ENCODE measurements at places on chromosomes 6 and 20.
A peak's percentile ranks its signal among the peaks of the same experiment; 100 is the strongest.

GRCh38 chr20:51584737-51585136, 42.2 kb upstream of the NFATC2 start:
- DNase-seq, result no peak

GRCh38 chr20:35015863-35016193, 60.2 kb downstream of the MYH7B start:
- DNase-seq, result no peak

DNA sequence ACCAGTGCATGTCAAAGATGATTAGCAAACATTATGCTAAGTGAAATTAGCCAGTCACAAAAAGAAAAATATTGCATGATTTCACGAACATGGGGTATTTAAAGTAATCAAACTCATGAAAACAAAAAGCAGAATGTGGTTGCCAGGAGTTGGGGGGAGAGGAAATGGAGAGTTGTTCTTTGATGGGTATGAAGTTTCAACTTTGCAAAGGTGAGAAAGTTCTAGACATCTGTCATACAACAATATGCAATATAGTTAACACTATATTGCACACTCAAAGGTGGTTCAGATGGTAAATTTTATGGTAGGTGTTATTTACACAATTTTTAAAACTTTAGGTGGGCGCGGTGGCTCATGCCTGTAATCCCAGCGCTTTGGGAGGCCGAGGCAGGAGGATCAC, 13.4 kb upstream of the GCNT2 start:
- DNase-seq, result no peak

- no peak for DNase-seq
Measured at GRCh38 chr6:75166236-75166635, 39.6 kb downstream of the COL12A1 start.

DNA sequence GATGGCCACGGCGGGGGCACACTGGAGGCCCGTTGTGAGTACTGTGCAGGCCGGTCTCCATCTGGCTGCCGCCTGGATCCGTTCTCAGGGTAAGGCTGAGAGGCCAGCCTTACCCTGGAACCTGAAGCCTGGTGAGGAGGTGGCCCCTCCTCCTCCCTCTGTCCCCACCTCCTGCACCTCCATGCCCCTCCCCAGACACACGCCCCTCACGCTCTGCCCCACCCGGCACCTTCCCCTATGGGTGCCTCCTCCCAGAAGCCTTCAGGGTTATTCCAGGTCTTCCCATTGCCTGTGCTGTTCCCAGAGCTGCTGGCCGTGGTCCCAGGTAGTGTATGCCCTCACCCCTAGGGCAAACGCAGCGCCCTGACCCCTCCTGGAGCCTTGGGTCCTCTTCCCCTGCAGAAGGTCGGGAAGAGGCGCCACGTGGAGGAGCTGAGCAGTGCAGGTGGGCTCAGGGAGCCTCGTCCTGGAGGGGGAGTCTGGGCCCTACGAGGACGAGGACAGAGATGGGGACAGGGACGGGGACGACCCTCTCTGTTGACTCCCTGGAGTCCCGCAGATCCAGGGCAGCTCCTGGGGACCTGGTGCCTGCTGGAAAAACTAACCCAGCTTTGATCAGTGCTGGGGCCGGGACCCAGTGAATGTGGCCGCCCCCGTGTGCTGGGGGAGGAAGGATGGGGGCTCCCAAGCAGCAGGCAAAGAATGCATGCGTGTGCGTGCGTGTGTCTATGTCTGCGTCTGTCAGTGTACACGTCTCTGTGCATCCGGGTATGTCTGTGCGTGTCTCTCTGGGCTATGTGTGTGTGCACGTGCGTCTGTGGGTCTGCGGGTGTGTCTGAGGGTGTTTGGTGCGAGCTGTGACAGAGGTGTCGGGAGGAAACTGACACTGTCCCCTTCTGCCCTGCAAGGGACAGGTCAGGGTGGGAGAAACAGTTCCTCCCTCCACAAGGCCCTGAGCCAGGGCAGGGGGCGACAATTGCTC, 8.2 kb upstream of the HRH3 start:
- DNase-seq, result no peak

- no peak for DNase-seq
Measured at GRCh38 chr6:33699739-33700138, 11.8 kb downstream of the UQCC2 start.

GRCh38 chr20:15107931-15108330, 770.5 kb upstream of the FLRT3 start:
- DNase-seq, result no peak

DNA sequence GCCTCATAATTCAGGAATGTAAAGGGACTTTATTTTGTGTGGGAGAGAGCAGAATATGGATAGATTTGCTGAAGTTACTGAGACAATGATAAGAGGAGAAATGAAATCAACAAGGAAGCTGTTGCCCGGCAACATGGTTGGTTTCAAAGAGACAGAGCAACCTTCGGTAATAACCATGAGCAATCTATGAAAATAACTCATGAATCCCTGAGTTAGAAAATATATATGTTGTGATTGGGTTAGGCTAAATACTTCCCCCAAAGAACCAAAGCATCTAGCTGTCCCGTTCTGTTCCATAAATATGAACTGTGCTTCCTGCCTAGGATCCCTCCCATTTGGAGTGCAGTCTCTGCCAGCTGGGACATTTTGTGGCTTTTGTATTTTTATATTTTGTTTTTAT, 23.1 kb downstream of the SERPINB1 start:
- DNase-seq, result no peak

- DNase-seq, result no peak
Measured at GRCh38 chr20:32294071-32294470, 16.6 kb downstream of the KIF3B start.

GRCh38 chr6:55866128-55866527, 9.3 kb downstream of the BMP5 start:
- DNase-seq, result no peak

DNA sequence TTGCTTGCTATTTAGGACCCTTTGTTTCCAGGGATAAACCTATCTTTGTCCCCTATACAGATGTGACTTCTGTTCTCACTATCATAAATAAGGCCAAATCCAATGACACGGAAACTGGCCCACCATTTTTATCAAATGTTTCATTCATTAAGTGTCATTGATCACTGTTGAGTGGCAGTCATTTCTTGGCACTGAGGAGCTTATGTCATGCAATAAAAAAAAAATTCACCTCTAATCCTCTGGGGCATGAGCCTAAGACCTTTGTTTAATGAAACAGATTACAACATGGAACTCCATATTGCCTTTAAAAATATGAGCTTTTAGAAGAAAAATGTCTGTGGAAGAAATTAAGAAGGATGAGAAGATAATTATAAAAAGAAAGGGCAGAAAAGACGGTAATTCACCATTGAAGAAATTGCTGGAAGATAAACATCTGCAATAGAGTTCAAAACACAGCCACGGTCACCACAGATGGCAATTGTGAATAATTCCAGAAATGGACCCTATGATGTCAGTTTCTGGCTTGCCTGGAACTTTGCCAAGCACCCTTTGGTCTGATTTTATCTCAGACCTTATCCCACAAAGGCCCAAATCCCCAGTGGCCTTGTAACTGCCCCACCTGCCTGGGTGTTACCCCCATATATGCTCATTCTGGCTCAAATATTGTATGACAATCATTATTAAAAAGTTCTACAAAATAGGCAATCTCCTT, 91.1 kb downstream of the DST start:
- no peak for DNase-seq

DNA sequence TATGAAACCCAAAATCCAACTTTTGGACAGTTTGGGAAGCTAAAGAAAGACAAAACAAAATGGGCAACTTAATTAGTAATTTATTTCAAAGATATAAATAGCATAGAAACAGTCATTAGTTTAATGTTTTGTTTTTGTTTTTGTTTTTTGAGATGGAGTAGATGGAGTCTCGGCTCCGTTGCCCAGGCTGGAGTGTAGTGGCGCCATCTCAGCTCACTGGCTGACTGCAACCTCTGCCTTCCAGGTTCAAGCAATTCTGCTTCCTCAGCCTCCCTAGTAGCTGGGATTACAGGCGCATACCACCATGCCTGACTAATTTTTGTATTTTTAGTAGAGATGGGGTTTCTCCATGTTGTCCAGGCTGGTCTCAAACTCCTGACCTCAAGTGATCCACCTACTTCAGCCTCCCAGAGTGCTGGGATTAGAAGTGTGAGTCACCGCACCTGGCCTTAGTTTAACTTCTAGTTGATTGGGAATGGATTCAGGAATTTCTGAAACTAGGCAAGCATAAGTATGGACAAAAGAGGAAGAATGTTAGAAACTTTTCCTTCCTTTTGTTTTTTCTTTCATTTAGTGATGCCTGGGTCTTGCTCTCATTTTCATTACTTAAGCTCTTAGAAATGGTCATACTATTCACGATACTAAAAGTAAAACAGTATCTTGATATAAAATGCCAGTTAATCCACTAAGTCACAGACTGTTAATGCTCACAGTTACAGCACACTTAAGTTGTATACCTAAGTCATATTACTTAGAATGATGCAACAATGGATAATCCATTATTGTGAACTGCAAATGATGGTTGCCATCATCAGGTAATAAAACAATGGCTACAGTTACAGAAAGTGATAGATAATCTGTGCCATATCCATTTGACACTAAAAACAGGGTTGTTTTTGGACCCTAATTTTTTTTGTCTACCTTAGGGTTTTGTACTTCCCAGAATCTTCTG, 8.2 kb downstream of the SENP6 start:
- DNase-seq, result no peak

DNA sequence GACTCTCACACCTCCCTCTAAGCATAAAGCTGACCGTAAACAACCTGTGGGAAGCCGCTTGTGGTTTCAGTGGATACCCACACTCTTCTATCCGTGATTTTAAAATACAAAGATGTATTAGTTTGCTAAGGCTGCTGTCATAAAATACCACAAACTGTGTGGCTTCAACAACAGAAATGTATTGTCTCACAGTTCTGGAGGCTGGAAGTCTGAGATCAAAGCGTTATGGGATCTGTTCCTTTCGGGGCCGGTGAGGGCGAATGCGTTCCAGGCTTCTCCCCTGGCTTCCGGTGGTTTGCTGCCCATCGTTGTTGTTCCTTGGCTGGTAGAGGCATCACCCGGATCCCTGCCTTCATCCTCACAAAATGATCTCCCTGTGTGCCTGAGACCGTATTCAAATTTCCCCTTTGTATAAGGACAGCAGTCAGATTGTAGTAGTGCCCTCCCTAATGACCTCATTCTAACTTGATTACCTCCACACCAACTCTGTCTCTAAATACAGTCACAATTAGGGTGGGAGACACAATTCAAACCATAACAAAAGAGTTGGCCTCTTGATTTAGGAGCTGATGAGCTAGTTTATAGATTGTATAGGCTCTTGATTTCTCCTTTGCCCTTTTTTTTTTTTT, 210.6 kb upstream of the SOX4 start:
- no peak for DNase-seq

DNA sequence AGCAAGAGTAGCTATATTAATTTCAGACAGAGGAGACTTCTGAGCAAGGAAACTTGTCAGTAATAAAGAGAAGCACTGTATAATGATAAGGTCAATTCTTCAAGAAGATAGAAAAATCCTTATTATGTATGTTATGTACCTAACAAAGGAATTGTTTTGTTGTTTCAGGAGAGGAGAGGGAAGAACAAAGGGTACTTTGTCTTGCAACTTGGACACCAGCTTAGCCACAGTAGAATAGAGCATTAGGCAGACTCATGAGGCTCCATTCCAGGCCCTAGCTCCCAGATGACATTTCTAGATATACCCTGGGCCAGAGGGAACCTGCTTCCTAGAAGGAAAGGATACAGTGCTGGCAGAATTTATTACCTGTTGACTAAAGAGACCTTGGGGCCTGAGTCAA, 6.5 kb upstream of the NUS1 start:
- DNase-seq, result no peak

DNA sequence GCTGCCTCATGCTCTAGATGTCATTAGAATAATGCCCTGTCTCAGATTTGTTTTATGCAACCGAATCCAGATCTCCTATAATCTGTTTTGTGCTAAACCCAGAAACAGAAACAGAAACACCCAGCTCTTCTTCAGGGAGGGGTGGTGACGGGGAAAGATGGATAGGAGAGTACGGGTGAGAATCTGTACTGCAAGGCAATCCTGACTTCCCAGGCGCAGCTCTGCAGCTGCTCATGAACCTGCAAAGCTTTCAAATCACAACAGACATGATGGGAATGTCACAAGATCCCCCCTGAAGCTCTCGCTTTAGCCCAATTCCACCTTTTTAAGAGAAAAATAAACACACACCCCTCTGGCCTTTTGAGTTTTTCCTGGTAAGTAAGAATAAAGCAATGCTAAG, 71.5 kb downstream of the PPP1R3G start:
- DNase-seq, result no peak

GRCh38 chr6:56962441-56962840, 7.5 kb downstream of the BEND6 start:
- no peak for DNase-seq

- peak; percentile 48 for DNase-seq
Measured at GRCh38 chr6:27604986-27605385, 132.1 kb upstream of the ZNF184 start.

DNA sequence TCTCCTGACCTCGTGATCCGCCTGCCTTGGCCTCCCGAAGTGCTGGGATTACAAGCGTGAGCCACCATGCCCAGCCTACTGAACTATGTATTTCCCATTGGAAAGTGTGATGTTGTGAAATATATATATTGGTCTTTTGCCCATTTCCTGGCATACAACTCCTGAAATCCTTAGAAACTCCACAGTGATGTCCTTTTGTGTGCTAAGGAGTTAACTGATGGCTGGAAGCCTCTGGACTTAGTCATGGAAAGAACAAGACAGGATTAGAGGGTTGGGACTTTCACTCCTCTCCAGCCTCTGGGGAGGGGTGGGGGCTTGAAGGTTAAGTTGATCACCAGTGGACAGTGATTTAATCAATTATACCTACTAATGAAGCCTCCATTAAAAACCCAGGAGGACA, 7.1 kb downstream of the PANK2 start:
- DNase-seq, result no peak

- no peak for DNase-seq
Measured at GRCh38 chr6:44733126-44733525, 345.6 kb downstream of the CDC5L start.

DNA sequence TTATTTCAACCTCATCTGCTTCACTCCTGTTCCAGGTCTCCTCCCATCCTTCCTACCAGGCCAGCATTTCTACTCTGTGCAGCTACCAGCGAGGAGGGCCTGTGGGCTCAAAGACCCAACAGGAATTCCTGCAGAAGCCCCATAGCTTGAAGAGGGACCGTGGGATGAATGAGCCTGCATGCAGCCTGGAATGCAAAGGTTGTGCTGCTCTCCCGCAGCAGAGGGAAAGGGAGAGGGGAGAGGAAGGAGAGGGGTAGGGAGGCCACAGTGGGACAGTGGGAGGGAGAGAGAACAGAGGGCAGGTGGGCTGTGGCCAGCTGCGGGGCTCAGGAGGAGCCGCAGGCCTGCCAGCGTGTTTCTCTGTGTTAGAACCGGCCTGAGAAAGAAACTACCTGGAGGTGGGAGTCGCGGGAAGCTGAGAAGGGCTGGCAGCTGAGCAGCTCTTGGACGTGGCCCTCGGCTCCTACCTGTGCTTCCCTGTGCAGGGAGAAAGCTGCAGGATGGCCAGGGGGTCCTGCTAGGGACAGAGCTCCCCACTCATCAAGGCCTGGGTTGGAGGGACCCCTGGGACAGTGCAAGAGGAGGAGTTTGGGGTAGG, 66.1 kb upstream of the MLN start:
- DNase-seq, result no peak

DNA sequence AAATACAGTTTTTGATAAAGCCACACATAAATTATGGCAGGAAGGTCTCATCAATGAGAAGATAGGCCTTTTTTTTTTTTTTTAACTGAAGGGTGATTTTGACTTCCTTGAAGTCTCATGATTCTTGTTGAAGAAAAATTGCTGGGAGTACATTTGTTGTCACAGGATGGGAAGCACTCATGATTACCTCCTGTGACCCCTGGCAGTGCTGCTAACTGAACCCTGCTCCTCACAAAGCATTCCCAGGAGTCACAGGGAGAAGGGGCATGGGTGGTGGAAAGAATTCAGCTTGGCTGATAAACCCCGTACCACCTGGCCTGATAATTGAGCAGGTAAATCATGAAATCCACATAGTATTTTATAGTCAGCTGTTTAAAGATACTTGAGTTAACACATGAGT, 86.9 kb downstream of the CD109 start:
- DNase-seq, result no peak

All from GM20000 (cell line).